Activated CD4-positive, CD25-positive, alpha-beta regulatory T cell treated with anti-CD3 and anti-CD28 coated beads, Interleukin-2, amount 50 U/mL, for 72 hours (primary cell): ENCODE measurements at places on chromosomes 1 and 21.

GRCh38 chr1:67935560-67935959 is 102.3 kb upstream of the GNG12 start:
- DNase-seq, result no peak

DNA sequence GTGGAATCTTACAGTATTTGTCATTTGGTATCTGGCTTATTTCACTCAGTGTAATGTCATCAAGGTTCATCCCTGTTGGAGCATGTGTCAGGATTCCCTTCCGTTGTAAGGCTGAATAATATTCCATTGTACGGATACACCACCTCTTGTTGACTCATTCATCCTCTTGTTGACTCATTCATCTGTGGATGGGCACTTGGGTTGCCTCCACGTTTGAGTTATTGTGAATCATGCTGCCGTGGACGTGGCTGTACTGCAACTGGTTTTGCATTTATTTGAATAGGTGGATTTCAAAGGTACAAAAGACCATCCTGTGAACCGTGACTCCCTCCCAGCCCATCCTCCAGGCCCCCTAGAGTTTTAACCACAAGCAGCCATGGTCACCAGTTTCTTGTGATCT is 11.9 kb upstream of the TCP10L start:
- no peak for DNase-seq

GRCh38 chr1:248757784-248758195 is 2.2 kb upstream of the LYPD8 start:
- DNase-seq, result no peak

GRCh38 chr1:106022312-106022902 is 1034.1 kb upstream of the PRMT6 start:
- no peak for DNase-seq

DNA sequence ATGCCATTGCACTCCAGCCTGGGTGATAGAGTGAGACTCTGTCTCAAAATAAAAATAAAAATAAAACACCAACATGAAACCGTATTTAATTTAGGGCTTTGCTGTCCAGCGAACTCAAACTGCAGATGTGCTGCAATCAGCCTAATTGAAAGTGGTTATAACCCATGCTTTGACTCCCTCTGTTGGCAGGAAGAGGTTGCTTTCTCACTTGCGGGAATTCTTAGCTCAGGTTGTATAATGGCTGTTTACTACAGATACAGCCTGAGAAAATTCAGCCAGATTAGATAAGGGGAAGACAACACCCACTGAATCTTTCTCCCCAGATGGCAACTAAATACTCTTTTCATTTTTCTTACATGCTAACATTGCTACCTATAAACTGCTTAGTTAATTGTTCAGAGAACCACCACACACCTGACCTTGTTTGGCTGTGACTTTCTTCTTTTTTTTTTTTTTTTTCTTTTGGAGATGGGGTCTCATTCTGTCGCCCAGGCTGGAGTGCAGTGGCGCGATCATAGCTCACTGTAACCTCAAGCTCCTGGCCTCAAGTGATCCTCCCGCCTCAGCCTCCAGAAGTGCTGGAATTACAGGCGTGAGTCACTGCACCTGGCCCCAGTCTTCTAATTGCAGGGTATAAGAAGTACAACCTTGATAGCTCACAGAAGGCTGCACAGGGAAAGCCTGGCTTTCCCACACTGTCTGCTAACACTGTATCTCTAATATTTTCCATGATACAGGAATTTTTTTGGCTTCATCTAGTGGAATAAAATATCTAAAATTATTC is 34.6 kb downstream of the DNTTIP2 start:
- no peak for DNase-seq
